8988T (cell line): ENCODE measurements at places on chromosomes 4 and X.

DNA sequence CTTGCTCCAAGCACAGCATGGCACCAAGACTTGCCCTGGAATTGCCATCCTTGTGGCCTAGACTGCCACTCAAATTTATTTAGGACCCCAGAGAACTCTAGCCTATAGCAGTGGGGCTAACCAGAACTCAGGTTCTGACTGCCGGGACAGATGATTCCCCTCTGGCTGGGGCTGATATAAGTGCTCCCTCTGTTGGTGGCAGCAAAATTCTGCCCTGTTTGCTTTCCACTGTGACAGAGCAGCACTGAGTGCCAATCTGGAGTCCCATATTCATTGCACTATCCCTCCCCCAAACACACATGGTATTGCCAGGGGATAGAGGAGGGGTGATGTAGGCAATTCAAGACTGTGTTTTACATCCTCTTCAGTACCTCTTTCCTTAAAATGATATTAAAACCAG lies 1081.9 kb downstream of the FAT4 start:
- no peak for DNase-seq

DNA sequence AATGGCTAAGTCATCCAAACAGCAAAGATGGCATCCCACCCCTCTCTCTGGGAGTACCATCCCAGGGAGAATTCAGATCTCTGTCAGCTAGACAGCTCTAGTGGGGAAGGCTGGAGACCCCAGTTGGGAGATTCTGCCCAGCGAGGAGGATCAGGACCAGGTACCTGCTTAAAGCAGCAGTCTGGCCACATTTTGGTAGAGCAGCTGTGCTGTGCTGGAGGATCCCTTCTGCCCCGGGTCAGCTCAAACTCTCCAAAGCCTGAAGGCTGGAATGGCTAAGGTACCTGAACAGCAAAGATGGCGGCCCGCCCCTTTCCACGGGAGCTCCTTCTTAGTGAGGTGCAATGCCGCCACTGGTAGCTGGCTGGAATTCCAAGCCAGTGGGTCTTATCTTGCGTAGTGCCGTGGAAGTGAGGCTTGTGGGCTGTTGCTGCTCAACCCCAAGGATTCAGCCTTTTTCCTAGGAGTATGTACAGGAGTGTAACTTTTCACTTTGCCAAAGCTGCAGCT lies 40.1 kb downstream of the SATL1 start:
- no peak for DNase-seq

- no peak for DNase-seq
These were observed 213.6 kb downstream of the CPE start for GRCh38 chr4:165592386-165592785.

DNA sequence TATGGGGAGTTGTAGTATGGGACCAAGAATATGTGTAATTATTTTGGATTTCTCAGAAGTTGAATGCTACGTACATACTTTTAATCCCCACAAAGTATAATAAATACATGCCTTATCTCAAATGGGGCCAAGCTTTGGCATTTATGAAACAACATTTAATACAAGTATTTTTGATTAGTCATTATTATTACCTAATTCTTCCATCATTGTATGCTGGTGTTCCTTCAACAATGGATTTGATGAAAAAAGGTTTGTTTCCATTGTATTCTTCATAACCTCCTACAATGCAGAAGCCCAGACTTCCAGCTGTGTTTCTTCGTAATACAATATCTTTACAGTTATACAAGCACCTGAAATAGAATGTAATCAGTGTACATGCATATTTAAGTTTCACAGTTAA lies 83.8 kb downstream of the FIP1L1 start:
- no peak for DNase-seq

DNA sequence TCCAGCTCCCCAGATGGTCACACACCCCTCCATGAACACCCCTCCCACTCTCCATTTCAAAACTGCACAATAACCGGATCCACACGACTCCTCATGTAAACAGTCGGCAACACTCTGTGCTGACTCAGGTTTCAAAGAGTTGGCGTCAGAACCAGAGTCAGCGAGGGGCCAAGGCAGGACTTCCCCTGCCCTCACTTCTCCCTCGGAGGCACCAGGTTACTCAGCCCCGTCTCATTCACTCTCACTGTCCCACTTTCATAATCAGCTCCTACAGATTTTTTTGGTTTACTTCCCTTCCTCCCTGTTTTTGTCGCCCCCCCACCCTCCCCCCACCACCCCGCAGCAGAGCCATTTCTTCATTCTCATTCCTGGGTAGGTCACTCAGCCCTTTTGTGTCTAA lies 2.7 kb upstream of the TIMP1 start:
- no peak for DNase-seq

- DNase-seq: no peak
These were observed 4.5 kb downstream of the CFAP299 start for GRCh38 chr4:80340036-80340435.

GRCh38 chrX:150536455-150537116 lies 31.8 kb upstream of the MTM1 start:
- DNase-seq: no peak

DNA sequence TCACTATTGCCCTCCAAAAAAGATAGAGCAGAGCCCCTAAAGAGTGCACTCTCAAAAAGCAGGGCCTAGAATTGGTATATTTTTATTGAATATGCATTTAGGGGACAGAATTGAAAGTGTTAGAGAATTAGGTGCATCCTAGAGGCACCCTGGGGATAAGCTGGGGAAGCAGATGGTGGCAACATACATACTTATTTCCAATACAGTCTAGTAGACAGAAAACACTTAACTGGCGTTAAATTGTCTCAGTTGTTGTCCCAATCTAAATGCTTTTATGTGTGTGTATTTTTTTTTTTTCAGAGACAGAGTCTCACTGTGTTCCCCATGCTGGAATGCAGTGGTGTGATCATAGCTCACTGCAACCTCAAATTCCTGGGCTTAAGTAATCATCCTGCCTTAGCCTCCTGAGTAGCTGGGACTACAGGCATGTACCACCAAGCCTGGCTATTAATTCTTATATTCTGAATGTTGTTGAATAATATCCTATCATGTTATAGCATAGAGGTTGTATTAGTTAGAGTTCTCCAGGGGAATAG lies 481.8 kb downstream of the GRXCR1 start:
- DNase-seq: no peak

DNA sequence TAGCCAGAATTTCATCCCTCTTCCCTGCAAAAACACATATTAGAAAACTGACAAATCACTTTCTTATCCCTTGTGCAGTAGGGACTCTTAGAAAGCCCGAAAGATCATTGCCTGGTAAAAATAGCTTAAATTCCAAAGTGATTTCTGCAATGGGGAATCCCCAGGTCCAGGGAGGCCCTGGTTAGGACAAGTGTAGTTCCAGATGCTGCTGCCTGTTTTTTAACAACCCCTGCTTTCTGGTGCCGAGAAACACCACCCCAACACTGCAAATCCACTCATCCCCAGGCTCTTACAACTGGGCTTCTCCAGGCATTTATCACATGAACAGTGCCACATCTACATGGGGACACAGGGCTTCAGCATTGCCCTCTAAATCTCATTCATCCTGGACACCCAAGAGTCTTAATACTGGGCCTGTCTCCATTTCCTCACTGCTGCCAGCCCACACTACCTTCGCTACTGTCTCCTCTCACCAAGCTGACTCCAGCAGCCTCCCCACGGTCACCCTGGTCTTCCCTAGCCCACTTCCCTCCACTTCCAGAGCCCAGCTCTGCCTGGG lies 112.2 kb upstream of the PSAPL1 start:
- DNase-seq: no peak
